Epithelial cell of umbilical artery (primary cell): ENCODE measurements at places on chromosomes 16 and 17. TPM values are rescaled to one million over a fixed set of nuclear protein-coding genes. Genes with fewer than 3 reads are reported as not detected.

KRT40 gene
- not detected in 2 replicates for total RNA-seq

TTLL6 gene
- not detected in 2 replicates for total RNA-seq

NLRC3 gene
- 2.9 and 10.4 TPM in 2 replicates for total RNA-seq

CCL16 gene
- total RNA-seq: 0.32 TPM in 1 of 2 replicates, not detected in the other

C17orf107 gene
- total RNA-seq: 0.61 and 1.3 TPM in 2 replicates

CCL1 gene
- total RNA-seq: 1.5 TPM in 1 of 2 replicates, not detected in the other

DLX4 gene
- not detected in 2 replicates for total RNA-seq

RSL1D1 gene
- total RNA-seq: 95.8 and 201 TPM in 2 replicates

SDR42E1 gene
- under 0.01 and 0.46 TPM in 2 replicates for total RNA-seq

AURKB gene
- 41.3 and 62.6 TPM in 2 replicates for total RNA-seq

TBC1D3E gene
- total RNA-seq: not detected in 2 replicates

DOC2B gene
- 0.15 TPM in 1 of 2 replicates, not detected in the other for total RNA-seq

RPL38 gene
- 478 and 1,101 TPM in 2 replicates for total RNA-seq

TEX19 gene
- not detected in 2 replicates for total RNA-seq

KRT9 gene
- total RNA-seq: not detected in 2 replicates

RNF151 gene
- not detected in 2 replicates for total RNA-seq

DNAH2 gene
- total RNA-seq: under 0.01 and 0.30 TPM in 2 replicates

MEIOB gene
- under 0.01 and 0.30 TPM in 2 replicates for total RNA-seq

RNF43 gene
- 0.15 TPM in 1 of 2 replicates, not detected in the other for total RNA-seq

CDRT4 gene
- 0.46 and 0.65 TPM in 2 replicates for total RNA-seq

PRSS33 gene
- total RNA-seq: not detected in 2 replicates

NFATC2IP gene
- 14.9 and 20.1 TPM in 2 replicates for total RNA-seq

SLFN14 gene
- not detected in 2 replicates for total RNA-seq

SRCIN1 gene
- total RNA-seq: 0.32 TPM in 1 of 2 replicates, not detected in the other

CDH3 gene
- total RNA-seq: not detected in 2 replicates

SOX8 gene
- 0.30 and 0.65 TPM in 2 replicates for total RNA-seq

CD7 gene
- not detected in 2 replicates for total RNA-seq

CACNG4 gene
- not detected in 2 replicates for total RNA-seq

SNX20 gene
- total RNA-seq: not detected in 2 replicates

TMEM100 gene
- total RNA-seq: 0.97 and 4.9 TPM in 2 replicates

TPSAB1 gene
- not detected in 2 replicates for total RNA-seq

C1QTNF8 gene
- total RNA-seq: not detected in 2 replicates
